Activated T-cell treated with anti-CD3 and anti-CD28 coated beads, Interleukin-2, amount 50 U/mL, for 48 hours (primary cell): ENCODE measurements at places on chromosomes 3 and 15.

DNA sequence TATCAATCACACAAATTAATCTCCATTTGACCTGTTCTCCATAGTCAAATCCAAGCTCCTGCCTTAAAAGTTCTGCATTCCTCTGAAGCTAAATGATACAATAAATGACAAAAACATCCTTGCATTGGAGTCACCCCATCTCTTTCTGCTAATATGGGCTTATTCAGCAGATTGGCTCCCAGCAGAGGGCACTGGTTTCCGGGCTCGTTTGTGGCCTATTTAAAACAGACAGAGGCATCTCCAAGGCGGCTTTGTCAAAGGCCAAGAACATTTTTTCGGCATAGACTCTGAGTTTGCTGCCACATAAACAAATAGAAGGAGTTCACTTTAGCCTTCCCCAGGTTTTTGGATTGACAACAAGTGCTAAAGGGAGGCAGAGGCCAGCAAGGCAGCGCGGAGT lies 204.4 kb upstream of the RASGRP1 start:
- DNase-seq, result no peak

GRCh38 chr3:106829206-106829605 lies 548.0 kb upstream of the CCDC54 start:
- DNase-seq, result no peak

DNA sequence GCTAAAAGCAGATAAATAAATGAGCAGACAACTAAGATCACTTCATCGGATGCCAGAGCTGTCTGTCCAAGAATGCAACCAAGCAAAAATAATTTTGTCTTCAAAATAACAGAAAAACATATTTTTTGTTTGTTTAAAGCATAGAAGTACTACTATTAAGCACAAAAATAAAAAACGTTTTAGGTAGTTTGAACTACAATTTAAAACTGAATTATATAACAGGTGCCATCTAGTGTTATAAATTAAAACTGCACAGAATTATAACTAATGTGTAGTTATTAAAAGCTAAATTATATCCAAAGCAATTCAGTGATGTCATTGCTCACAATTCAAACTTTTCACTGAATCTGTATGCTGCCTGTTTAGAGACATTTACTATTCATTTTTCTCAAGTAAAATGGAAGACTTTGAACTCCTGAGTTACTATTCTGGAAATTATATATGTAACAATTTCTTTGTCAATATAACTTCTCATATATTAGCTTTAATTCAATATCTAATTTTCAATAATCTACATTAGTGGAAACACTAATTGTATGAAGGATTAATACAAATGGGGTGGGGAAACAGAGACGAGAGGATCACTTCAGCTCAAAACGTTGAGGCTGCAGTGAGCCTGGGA lies 29.5 kb downstream of the LINS1 start:
- DNase-seq, result no peak

DNA sequence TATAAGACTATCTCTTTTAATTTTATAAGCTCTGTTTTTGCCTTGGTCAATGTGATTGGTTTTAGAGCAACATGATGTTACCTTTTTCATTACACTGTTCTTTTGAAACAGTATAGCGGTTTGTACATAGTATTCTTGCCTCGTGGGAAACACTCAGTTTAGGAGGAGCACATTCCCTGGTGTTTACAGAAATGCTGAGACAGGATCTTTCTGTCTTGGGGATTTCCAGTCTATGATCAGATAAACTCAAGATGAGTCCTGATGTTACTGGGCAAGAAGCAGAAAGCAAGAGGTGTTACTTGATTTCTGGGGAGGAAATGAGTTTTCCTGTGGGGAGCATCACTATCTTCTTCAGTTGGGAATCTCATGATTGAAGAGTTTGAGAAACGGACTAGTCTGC lies 2.5 kb downstream of the TMEM266 start:
- DNase-seq, result no peak

DNA sequence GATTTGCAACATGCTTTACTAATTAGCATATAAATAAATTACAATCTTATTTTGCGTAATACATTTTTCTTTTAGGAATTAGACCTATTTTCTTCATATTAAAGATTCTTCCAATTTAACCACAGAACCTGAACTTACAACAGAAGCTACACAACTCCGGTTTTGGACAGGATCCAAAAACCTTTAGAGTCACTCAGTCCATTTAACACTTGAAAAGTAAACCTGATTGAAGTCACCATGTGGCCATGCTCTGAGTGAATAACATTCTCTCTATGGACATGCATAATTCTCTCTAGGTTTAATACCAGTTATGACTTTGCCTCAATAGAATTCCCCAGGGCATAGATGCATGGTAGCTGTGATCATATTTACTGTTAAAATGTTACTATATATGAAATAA lies 751.0 kb downstream of the VGLL3 start:
- DNase-seq, result no peak

GRCh38 chr15:39628546-39629257 lies 47.8 kb downstream of the THBS1 start:
- no peak for DNase-seq

DNA sequence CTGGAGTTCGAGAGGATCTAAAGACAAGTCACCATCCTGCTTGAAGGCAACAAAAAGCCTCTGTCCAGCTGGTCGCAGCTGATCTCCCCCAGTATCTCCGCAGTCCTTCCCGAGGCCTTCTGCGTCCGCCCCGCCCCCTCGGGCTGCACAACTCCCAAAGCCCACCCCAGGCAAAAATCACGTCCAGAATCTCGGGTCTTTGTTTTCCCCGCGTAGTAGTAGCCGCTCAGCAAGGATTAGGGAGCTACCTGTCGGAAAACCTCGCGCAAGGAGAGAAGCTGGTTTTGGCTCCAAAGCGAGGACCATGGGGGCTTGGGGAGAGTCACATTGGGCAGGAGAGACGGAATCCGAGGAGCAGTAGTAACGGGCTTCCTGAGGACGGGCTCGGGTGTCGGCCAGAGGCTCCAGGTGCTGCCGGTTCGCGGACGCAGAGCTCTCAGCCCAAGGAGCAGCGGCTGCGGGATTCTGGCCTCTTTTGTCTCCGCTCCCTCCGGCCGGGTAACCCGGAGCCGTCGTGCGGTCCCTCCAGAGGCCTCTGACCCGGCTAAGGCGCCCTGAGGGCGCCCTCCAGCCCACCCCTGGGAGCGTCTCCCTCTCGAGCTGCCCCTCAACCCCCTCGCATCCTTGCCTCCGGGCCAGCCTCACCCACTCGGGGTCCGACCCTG lies 401 bp downstream of the ZSCAN29 start:
- DNase-seq, result no peak

DNA sequence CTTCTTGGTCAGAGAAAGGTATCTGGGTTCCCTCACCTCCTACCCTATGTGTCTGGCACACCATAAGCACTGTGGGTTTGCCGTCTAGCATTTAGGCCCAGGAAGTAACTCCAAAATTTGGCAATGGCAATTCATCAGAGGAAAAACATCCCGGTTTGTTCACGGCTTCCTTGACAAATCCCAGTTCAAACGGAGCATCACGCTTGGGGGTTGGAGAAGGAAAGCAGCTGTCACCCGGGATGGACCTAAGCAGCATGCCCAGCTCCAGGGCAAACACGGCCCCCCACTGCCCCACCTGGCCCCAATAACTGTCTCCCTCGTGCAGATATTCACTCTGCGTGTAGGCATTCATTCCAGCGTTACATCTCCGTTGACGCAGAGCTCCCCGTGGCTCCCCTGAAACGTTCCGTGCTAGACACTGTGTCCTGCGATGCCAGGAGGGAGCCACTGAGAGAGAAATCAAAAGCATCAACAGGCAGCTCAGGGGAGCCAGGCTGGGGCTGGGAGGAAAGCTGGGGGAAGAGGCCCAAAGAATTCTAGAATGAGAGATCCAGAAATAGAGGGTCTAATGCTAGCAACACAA lies 41.4 kb downstream of the NTRK3 start:
- DNase-seq, result no peak

GRCh38 chr3:61808526-61808925 lies 247.2 kb downstream of the PTPRG start:
- DNase-seq, result no peak

DNA sequence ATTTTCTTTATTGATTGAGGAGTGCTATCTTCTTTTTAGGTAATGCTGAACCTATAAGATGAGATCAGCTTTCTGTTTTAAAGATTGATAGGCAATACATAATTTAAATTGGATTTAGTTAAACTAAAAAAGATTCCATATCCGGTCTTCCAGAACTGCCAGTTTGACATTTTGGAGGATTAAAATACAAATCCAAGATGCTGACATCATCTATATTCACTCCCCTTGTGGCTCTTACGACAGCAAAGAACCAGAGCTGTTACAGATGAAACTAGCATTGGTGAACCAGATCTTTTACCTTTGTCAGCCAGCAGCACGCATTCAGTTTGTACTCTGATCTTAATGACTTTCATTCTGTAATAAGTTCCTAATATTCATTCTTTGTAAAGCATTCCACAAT lies 218.7 kb downstream of the ZIC4 start:
- no peak for DNase-seq
